G401 (cell line): ENCODE measurements at places on chromosomes 6 and 20. TPM values are rescaled to one million over a fixed set of nuclear protein-coding genes. Genes with fewer than 3 reads are reported as not detected.

GRCh38 chr6:15462717-15463525 lies 199.9 kb downstream of the DTNBP1 start:
- no peak for DNase-seq

DNA sequence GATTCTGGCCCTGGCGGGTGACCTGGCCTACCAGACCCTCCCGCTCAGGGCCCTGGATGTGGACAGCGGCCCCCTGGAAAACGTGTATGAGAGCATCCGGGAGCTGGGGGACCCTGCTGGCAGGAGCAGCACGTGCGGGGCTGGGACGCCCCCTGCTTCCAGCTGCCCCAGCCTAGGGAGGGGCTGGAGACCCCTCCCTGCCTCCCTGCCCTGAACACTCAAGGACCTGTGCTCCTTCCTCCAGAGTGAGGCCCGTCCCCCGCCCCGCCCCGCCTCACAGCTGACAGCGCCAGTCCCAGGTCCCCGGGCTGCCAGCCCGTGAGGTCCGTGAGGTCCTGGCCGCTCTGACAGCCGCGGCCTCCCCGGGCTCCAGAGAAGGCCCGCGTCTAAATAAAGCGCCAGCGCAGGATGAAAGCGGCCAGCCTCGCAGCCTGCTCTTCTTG lies 868 bp upstream of the SLC2A4RG start:
- DNase-seq = peak; percentile 68

GRCh38 chr6:107853230-107853629 lies 29.1 kb upstream of the SCML4 start:
- DNase-seq = no peak

DNA sequence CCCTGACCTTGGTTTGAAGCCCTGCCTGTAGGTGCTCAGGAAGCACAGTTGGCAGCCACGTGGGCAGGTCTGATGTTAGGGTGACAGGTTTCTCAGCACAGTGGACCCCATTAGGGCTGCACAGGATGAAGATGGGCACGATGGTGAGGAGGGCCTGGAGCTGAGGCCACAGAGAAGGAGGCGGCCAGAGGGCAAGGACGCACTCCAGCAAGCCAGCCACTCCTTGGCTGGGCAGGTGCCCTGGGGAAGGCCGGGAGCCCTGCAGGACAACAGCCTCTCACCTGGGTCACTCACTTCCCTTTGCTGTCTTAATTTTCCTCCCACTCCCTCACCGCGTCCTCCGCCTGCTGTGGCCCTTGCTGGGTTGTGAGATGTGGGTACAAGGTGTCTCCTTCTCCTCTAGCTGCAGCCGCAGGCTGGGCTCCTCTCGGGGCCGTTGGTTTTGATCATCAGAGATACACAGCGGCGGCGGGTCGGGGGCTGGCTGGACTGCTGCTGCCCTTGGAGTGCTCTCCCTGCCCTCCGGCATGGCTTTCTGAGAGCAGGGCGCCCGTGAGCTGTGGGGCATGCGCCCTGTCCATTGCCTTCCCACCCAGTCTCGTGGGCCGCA lies 5.7 kb downstream of the OSBPL2 start:
- DNase-seq = no peak

Gene KIAA0408
- 0.49 TPM in 1 of 2 replicates, not detected in the other for total RNA-seq

Gene MTFR2
- total RNA-seq = 6.0 and 13.5 TPM in 2 replicates

Gene SLC12A5
- 0.03 and 0.43 TPM in 2 replicates for total RNA-seq

Gene EIF6
- 147 and 164 TPM in 2 replicates for total RNA-seq

Gene UBE2C
- 75.4 and 83.0 TPM in 2 replicates for total RNA-seq

Gene WTAP
- 95.8 and 169 TPM in 2 replicates for total RNA-seq

- DNase-seq = no peak
These were observed 320.3 kb downstream of the RIMS1 start for GRCh38 chr6:72206606-72207005.

DNA sequence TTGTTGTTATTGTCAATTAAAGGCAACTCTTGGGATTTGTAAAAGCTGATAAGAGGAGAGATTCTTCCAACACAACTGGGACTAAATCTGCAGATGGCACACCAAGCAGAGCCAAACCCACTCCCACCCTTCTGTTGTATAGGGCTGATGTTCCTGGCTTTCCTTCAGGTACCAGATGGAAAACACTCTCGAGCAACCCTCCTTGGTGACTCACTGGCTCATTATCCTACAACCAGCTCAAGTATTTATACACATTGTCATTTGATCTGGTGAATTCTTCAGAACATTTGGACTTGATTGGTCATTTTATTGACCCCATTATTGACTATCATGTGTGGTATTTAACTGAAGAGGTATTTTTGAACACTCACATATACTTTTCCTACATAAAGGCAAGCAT lies 190.3 kb upstream of the PCSK2 start:
- no peak for DNase-seq

Gene DLL1
- total RNA-seq = 0.18 and 0.51 TPM in 2 replicates

GRCh38 chr20:19427480-19427879 lies 215.0 kb downstream of the SLC24A3 start:
- no peak for DNase-seq

DNA sequence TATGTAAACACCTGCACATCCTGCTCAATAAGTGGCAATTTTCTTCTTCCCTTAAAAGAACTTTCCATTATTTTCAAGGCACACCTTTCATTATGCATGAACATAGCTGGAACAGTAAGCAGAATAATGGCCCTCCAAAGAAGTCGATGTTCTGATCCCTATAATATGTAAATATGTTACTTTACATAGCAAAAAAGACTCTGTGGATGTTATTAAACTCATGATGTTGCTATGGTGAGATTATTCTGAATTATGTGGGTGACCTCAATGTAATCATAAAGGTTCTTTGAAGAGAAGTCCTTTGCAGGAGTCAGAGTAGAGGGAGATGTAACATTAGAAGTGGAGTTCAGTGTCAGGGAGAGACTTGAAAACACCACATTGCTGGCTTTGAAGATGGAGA lies 299.9 kb upstream of the PLN start:
- no peak for DNase-seq

GRCh38 chr20:3630429-3630828 lies 32.8 kb downstream of the GFRA4 start:
- DNase-seq = no peak

- DNase-seq = no peak
These were observed 18.4 kb upstream of the PTPRK start for GRCh38 chr6:128538763-128539162.

- no peak for DNase-seq
These were observed 151.3 kb downstream of the LCA5 start for GRCh38 chr6:79385893-79386292.

GRCh38 chr6:116876635-116877611 lies at the start of gene RFX6:
RFX6 (plus strand) TSS chr6:116877242; CDS start chr6:116877276, 34 bp downstream.
- DNase-seq = no peak

DNA sequence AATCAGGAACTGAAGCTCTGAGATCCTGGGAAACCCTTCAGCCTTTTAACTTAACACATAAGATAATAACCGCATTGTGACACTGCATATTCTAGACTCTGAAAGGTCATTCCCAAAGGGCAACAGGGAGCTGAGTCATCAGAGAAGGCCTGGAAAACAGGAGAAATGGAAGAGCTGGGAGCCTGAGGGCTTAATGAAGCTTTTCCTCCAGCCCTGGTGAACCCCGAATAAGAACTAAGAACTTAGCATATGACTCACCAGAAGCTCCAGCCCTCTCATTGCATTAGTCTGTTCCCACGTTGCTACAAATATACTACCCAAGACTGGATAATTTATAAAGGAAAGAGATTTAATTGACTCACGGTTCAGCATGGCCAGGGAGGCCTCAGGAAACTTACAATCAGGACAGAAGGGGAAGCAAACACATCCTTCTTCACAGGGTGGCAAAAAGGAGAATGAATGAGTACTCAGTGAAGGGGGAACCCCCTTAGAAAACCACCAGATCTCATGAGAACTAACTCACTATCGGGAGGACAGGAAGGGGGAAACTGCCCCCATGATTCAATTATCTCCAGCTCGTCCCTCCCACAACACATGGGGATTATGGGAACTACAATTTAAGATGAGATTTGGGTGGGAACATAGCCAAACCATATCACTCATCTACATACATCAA lies 648.5 kb downstream of the TFAP2A start:
- no peak for DNase-seq

GRCh38 chr6:24951811-24952299 lies 16.1 kb upstream of the RIPOR2 start:
- no peak for DNase-seq

Gene TUBB2B
- total RNA-seq = 31.6 and 39.2 TPM in 2 replicates

Gene OOEP
- not detected in 2 replicates for total RNA-seq

Gene SLC44A4
- total RNA-seq = 0.18 and 0.41 TPM in 2 replicates

DNA sequence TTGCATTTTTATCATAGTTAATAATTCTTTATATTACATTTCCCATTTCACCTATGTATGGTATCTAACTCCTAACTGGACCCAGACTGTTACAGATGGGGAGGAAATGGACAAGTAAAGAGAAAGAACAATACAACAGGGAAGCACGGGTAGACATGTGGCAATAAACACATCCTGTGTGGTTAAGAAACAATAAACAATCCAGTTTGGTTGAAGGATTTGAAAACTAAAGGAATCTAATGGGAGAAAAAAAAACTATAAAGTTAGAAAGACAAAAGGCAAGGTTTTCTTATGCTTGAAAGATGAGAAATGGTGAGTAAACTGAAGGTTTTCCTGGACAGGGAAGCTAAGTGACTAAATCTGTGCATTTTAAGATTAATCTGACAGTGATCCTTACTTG lies 34.9 kb upstream of the ALDH8A1 start:
- DNase-seq = no peak

DNA sequence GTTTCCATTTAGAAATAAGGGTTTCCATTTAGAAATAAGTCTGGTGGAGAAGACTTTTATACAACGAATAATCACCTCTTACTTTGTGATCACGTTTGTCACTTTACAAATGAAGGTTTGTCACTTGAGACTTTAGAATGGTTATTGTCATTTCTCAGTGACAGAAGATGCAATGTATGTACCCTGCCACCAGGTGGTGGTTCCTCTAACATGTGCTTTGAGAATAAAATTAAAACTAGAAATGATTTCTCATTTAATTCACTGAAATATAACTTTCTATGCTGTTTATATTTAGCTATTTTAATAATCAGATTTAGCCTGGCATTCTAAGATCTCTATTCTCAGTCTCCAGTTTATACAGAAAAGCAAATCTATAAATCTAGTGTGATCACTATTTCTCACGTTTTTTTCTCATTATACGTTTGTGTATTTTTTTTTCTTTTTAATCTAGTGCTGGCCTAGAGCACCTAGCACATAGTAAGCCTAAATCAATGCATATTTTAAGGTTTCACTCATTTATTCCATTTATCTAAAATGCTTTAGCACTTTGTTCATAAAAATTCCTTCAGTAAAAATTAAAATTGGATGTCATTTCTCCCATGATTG lies 57.4 kb upstream of the TFAP2D start:
- DNase-seq = peak; percentile 9

- DNase-seq = no peak
These were observed 173.4 kb downstream of the MOXD1 start for GRCh38 chr6:132227904-132228303.

GRCh38 chr6:89368107-89368506 lies 15.6 kb upstream of the UBE2J1 start:
- peak; percentile 79 for DNase-seq

DNA sequence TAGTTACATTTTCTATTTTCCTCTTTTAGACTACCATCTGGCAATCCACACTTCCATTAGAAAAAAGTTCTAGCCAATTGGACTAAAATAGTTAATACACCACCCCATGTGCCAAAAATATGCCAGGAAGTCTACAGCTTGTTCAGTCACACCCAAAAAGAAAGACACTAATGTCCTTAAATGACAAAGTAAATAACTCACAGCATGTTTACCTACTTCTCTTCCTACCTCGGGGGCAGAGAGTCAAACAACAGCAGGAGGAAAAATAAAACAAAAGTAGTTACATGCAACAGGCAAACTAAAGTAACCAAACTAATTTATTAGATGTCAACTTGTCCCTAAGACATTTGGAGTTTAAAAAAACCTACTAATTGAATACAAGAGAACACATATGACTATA lies 57.0 kb downstream of the UBE3D start:
- peak; percentile 4 for DNase-seq

DNA sequence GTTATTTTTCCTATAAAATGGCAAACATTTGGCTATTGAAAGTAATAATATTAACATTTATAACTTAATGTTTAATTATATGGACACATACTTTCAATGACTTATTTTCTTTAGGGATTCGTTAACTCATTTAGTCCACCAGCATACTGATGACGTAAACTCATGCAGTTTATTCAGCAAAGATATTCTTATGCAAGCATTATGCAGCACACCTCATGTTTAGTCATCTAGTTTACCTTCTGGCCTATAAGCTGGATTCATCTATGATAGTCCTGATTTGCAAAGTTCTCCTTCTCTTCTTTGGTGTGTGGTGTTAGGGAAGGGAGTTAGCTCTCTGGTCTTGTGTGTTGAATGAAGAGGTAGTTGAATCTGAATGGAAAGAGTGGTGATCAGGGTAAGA lies 60.0 kb downstream of the OR2J2 start:
- DNase-seq = no peak
